ENCODE measurements at places on chromosomes 7 and 10.

DNA sequence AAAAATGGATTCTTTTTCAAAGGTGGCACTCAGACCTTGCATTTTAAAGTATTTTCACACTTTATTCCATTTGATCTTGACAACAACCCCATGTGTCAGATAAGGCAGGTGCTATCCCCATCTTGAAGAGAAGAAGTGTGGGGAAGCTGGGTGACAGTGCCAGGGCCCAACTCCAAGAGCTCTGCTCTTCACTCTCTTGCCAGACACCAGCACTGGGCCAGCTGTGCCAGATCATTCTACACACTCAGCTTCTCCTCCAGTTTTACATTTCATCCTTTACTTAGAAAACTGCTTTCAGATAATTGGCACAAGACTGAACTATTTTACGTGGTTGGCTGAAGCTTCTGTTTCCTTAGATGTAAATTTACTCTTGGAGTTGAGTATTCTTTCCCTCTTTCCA lies 64.4 kb downstream of the ENO4 start:
- DNase-seq = no peak

DNA sequence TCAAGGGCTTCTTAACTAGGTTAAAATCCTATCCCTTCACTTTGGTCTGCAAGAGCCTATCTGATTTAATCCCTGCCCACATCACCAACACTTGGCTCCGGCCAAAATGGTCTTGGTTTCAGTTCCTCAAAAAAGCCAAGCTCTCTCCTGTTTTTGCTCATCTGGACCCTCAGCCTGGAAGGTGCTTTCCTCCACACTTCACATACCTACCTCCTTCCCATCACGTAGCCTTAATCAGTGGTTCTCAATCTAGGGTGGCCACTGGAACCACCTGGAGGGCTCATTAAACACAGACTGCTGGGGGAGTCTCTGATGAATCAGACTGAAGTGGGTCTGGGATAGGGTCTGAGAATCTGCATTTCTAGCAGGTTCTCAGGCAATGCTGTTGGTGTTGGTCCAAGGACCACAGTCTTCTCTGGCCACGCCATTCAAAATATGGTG lies 227.0 kb upstream of the AOAH start:
- DNase-seq = no peak

DNA sequence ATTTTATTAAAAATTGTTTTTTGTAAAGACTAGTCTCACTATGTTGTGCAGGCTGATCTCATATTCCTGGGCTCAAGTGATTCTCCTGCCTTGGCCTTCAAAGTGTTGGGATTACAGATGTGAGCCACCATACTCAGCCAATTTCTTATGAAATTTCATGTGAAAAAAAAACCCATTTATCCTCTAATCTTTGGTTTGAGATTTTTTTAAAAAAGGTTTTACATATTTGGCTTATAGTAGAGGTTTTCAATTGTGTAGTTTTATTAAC lies 35.5 kb upstream of the ZNF32 start:
- DNase-seq = no peak

DNA sequence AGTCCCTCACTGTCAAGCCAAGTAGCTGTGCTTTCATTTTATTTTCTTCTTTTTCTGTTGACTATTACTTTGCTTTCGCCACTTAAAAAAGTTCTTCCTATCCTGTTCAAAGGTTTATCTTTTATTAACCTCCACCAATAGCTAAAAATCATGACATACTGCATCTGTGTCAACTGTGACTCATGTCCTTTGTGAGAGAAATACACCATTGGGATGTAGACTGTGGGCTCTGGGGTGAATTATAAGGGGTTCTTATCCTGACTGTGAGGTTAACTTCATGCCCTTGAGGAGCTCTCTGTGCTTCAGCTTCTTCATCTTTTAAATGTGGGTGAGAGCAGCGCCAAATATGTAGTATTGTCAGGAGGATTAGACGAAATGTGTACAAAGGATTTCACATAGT lies 71.9 kb upstream of the ANKRD30A start:
- no peak for DNase-seq

DNA sequence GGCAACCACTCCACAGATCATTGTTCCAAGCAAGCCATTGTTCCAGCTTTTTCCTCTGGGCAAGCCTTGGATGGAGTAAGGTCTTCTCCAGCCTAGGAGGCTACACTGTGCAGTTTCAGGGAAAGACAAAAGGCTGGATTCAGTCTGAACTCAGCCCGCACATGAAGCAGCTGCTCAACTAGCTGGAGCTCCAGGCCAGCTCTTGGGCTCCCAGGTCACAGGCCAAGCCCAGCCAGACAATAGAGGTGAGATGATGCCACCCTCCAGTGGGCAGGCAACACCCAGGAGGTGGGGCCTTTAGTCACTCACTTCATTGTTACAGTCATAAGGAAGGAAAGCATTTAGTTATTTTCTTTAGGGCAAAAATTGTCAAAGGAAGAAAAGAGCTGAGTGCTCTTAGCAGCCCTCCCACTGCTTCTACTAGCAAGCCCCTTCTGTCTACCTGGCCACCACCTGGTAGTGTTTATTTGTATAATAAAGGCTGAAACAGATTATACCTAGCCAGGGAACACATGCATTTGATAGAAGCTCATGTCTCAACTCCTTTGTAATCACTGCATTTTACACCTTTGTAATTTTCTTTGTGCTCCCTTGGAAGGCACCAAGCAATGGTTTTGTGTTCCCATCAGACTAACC lies 253.4 kb downstream of the WDR11 start:
- DNase-seq = no peak

- DNase-seq = no peak
Observed at GRCh38 chr7:153454306-153454705, 597.9 kb upstream of the DPP6 start.

DNA sequence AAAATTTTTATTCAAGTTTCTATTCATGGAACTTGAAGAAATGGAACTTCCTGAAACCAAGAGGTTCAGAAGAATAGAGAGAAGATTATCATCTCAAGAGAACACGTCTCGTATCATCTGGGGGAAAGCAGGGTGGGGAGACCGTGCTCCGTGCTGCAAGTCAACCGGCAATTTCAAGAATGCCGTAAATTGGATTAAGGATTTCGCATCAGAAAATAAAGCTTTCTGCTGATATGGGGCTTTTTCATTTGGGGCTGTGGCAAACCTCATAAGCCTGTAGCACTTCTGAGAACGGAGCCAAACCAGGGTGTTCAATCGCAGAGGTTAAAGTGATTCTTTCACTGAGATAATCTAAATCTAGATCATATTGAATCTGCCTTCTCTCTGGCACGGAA lies 150.1 kb upstream of the NPS start:
- no peak for DNase-seq

GRCh38 chr7:73612598-73613269 lies 11.6 kb downstream of the MLXIPL start:
- no peak for DNase-seq

DNA sequence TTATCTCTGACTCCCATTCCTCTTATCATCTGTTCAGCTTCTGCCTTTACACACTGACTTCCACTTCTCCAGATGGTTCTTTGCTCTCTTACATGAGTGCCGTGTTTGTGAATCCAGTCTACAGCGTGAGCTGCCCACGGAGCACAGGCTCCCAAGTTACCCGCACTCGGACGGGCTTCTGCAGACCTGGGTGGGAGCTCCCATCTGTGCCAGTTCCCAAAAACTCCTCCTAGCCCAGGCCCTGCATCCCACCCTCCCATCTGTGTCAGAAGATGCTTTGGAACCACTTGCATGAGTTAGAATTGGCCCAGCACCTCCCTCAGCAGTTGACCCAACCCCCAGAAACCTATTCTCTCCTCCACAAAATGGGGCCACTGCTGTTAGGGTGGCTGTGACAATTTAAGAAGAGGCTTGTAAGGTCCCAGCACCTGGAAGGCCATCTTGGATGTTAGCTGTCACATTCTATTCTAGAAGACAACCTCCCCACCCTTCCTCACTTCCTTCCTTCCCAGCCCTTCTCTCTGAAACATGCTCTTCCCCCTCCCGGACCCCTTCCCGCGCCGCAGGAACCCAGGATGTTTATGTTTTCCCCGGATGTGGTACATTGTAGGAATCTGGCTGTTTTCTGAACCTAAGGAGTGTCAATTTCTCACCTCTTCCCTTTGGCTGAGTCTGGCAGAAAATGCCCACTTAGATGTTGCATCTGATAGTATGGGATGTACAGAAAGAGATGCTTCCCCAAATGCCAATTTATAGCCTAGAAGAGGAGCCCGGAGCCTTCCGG lies 79.2 kb downstream of the CCDC3 start:
- no peak for DNase-seq

- no peak for DNase-seq
Observed at GRCh38 chr7:36215457-36215765, 62.4 kb downstream of the EEPD1 start.

- no peak for DNase-seq
Observed at GRCh38 chr10:1476455-1476803, 260.9 kb downstream of the ADARB2 start.

- no peak for DNase-seq
Observed at GRCh38 chr10:125547010-125547650, 135.8 kb downstream of the TEX36 start.

GRCh38 chr10:26863351-26864076 lies 2.8 kb upstream of the ABI1 start:
- DNase-seq = no peak

GRCh38 chr7:157228864-157229422 lies 90.2 kb downstream of the UBE3C start:
- peak; percentile 1 for DNase-seq

GRCh38 chr10:50882540-50882983 lies 2.9 kb downstream of the A1CF start:
- no peak for DNase-seq

DNA sequence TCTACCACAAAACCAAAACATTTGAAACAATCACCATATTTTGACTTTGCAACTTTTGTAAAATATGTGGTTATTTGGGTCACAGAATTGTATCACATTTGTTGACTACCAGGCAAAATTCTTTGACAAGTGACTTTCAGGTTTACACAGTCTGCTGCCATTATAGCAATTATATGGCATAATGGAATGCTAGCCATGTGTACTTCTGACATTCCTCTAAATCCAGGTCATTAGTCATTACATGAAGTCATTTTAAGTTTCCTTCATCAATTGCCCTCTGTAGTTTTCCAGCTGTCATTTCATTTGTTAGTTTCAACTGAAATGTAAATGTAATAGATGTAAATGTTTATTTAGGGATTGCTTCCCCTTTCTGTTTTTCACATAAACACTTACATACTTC lies 137.5 kb downstream of the IMMP2L start:
- DNase-seq = no peak

GRCh38 chr7:25527665-25528170 lies 299.4 kb upstream of the NPVF start:
- DNase-seq = no peak

DNA sequence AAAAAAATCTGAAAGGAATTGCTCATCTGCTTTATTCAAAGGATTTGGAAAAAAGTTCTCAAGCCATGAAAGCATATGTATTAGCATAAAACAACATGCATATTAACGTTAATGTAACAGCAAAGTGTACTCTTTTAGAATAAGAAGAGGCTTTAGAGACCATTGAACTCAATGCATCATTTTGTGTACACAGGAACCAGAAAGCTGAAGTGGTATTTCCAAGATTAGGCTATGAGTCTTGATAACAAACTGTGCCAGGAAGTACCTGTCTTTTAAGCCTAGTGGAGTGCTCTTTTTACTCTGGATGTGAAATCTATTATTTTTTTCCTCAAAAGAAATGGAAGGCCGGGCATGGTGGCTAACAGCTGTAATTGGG lies 164.2 kb downstream of the THSD7A start:
- no peak for DNase-seq

- no peak for DNase-seq
Observed at GRCh38 chr10:69363666-69364065, 53.1 kb downstream of the TACR2 start.

DNA sequence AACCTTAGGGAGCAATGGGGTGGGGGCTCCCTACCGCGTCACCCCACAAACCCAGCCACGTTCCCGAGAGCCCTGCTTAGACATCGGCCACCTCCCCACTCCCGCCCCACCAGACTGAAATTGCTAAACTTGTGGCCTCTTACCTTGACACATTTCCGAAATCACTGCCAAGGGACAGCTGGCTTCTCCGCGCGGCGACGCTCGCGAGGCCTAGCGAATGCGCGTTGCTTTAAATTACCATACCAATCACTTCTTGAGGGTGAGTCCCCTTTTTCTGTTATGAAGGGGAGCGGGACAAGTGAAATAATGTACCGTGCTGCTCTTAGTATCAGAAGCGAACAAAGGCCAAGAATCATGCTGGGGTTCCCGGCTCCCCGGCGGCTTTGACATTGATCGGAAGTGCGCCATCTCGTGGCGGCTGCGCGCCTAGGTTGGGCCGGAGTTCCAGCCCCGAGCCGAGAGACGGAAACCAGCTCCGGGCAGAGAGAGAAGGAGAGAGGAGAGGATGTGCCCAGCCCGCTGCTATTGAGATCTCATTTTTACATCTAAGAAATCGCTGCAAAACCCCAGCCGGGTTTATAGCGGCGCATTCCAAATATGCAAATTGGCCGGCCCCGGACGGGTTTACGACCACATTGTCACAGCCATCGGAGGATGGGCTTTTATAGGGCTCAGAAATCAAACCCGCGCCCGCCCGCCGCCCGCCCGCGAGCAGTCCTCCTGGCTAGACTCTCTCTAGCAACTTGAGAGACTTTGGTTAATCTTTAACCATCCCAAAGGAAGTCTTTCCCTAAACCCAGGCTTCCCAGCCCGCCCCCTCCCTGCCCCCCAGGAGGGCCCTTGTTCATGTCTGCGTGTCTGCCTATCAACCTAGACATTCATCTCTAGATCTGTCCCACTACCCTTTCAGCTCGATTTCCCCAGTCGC lies 5.3 kb downstream of the HOXA11 start:
- no peak for DNase-seq

- DNase-seq = no peak
Observed at GRCh38 chr7:42743077-42743858, 168.6 kb downstream of the C7orf25 start.

GRCh38 chr7:39985398-39985918 lies 35.4 kb downstream of the CDK13 start:
- DNase-seq = no peak

- no peak for DNase-seq
Observed at GRCh38 chr7:55521917-55522902, 50.1 kb downstream of the VOPP1 start.

- DNase-seq = no peak
Observed at GRCh38 chr7:92297736-92298135, 52.0 kb downstream of the ANKIB1 start.

DNA sequence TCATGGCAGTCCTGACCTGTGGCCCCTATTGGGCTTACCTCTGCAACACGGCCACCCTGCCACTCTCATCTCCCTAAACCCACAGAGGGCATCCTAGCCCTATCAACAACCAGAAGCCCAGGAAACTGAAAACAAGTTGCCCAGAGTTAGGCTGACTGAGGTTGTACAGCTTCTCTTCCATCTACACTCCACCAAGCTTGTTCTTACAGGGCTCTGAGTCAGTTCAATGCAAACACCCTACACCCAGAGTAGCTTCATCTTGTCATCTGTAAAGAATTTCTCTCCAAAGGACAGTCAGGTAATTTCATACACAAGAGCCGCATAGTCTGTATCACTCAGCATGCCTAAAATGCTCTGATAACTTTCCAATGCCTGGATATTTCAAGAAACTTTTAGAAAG lies 175.4 kb downstream of the ARID5B start:
- no peak for DNase-seq

DNA sequence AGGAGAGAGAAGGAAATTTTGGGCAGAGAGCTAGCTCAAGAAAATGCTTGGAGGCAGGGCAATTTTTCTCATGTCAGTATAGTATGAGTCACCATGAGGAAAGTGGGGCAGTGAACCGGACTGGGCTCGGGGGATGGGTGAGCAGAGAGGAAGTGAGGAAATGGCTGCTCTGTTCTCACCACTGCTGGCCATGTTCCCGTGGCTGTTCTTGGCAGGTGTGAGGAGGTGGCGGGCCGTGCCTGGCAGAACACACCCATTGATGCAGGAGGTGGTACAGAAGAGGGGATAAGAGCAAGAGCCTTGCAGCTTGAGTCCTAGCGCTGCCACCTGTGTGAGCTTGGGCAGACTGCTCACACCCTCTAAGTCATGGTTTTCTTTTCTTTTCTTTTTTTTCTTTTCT lies 304.4 kb upstream of the LYZL1 start:
- no peak for DNase-seq

All from T follicular helper cell (primary cell).